ENCODE measurements at places on chromosomes 5 and 9.

DNA sequence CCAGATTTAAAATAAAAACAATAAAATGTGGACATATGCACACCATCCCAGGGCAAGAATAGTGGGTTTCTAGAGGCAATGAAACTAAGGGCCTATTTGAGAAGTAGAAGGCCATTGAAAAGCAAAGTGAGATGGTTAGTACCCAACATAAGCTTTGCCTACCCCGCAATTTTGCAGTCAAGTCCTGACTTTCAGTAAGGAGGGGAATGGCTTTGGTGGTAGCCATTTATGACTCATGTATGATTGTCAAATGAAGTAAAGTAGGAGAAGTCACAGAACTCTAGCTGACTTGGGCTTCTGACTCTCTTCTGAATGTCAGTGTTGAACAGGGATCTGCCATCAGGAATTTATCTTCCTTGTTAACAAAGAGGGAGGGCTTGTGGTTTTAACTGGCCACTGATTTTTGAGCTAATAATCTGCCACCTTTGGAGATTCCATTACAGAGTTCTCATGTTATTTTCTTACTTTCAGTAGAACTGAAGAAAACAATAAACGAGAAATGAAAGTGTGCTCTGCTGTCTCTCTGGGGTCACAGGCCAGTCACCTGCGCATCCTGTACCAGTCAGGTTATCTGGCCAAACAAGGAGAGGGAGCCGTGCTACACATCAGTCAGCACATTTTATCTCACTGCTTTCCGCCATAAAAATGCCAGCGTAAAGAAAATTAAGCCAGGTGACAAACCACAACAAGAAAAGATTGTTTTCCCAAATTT is 14.3 kb upstream of the SNCAIP start:
- DNase-seq, result no peak

DNA sequence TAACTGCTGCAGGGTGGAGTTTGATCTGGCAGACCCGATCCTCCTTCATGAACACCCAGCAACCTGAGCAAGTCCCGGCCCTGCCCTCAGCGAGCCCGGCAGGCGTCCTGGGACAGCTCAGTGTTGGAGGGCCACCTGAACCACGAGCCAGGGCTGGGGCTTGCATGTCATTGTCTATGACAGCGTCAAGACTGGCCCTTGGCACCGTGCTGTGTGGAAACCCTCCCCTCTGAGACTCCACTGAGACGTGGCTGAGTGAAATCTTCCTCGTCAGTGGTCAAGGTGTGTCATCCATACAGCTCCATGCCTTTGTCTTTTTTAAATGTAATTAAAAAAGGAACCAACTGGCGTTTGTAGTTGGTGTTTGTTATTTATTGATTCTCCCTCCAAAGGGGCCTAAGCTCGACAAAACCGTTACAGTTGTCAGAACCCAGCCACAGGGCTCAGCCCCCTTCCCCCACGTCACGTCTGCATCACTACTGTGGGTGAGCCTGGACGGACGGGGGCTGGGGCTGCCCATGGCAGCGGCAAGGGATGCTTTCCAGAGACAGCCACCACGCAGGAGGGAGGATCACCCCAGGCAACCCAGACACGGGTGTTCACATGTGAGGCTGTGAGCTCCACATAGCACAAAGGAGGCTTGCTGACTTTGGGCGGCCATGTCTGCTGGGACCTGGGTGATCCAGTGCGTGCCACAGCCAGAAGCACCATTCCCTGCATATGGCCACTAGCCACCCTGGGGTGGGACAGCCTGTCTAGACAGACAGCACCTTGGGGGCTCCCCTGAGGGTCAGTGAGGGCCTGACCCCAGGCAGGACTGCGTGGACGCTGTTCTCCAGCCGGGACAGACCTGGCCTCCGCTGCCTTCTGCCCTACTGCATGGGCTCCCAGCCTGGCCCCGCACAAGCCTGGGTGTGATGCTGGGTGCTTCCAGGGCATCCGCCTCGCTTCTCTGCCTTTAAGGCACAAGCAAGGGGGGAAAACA is 7.3 kb downstream of the UCK1 start:
- no peak for DNase-seq

DNA sequence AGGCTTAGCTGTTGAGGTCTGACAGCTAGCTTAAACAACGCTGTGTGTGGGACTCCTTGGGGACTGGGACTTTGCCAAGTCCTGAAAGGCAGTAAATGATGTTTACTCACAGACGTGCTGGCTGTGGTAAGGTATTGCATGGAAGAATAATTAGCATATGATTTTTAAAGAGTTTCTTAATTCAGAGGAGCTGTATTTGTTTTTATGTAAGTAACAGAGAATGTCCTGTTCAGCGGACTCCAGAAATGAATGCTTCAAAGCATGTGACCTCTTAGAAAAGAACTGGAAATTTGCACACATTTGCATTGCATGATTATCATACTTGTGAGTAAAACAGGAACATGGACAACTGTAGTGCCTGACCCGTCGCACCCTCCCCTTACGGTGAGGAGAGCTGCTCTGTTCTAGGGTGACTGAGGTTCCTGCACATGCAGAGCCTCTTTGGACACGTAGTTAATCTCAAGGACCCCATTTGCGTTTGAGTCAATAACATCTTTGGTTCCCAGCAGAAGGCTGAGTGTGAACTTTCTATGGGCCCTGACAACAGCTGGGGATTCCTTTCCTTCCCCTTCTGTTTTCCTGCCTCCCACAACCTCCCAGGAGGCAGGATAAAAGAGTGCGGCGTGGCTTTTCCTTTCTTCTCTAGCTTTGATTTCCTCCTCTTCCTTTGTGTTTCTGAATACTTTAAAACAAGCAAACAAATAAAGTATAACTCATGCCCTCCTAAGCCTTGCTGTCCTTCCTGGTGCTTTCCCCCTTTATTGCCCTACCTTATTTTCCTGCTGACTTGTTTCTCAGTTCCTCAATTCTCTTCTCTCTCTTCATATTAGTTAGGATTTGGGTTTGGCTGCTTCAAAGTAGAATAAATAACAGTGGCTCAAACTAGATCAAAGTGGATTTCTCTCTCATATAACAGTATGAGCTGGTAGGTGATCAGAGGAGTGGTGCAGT is 157.2 kb upstream of the CD180 start:
- no peak for DNase-seq

- no peak for DNase-seq
These were observed 74.4 kb upstream of the SHISAL2B start for GRCh38 chr5:64615895-64616294.

GRCh38 chr5:122053181-122054109 is 24.6 kb downstream of the LOX start:
- DNase-seq, result no peak

Measured in CD4-positive, alpha-beta T cell treated with Interleukin-4 for 4 hours (primary cell).